ENCODE measurements at places on chromosomes 5 and 9.
A peak's percentile ranks its signal among the peaks of the same experiment; 100 is the strongest.

- DNase-seq: no peak
Observed at GRCh38 chr9:76302947-76303550, 91.2 kb downstream of the RFK start.

- no peak for DNase-seq
Observed at GRCh38 chr5:178797546-178798440, 62.0 kb upstream of the ZNF354B start.

GRCh38 chr9:77475641-77476473 lies 172.3 kb downstream of the GNA14 start:
- DNase-seq: no peak

DNA sequence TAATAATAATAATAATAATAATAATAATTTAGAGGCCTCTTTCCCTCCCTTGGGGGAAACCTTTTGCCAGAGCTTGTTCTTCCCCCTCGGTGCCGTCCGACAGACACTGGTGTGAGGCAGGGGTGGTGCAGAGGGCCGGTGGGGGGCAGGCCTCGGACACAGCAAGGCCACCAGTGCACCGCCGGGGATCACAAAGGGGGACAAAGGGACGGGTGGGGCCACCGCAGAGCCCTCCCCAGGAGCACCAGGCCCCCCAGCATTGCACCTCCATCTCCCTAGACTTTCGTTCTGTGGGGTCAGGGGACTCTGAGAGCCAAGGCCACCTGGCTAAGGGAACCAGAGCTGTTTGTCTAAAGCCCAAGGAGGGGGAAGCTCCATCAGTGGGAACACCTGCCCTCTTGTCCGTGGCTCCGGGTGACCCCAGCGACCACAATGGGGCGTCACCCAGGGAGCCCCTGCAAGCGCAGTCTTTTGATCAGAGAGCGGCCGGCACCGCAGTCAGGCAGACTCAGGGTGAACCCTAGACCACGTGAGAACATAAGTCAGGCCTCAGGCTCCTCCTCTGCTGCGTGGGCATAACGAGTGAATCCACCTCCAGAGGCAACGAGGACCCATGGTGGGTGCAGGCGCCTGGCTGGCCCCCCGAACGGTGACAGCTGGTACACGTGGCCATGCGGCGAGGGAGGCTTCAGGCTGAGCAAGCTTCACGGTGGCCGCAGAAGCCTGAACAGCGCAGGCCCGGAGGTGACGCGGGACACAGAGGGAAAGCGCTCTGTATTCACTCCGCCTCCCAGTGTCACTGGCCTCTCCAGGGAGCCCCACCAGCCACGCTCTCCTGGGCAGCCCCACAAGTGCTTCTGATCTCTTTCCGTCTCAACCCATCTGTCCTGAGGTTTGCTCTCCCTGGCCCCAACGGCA lies 12.0 kb upstream of the QSOX2 start:
- no peak for DNase-seq

DNA sequence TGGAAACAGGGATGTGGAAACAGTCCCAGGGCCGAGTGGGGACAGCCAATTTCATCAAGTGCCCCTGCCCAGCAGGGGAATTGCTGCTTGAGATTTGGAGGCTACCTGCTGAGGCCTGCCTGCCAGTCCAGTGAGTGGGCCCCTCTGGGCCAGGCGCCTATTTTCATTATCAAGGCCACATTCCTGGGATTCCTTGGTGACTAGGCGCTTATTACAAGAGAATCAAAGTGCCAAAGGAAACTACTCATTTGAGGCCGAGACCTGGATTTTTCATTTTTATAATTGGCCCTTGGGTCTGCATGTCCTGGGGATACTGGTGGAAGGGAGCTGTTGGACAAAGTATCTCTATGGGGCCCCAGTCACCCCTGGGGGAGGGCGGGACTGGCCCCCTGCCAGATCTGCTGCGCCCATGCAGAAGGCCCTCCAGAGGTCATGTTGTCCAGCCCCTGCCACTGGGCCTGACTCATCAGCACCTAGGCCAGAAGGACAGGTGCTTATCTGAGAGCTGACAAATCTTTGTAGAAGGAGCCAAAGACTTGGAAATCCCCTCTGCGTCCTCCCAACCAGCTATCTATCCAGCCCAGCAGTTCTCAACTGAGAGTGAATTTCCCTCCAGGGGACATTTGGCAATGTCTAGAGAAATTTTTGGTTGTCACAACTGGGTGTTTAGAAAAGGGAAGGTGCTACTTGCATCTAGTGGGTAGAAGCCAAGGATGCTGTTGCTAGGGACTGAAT lies 45.6 kb downstream of the FOXI1 start:
- DNase-seq: peak; percentile 53

- no peak for DNase-seq
Observed at GRCh38 chr5:103035701-103036100, 84.2 kb downstream of the GIN1 start.

DNA sequence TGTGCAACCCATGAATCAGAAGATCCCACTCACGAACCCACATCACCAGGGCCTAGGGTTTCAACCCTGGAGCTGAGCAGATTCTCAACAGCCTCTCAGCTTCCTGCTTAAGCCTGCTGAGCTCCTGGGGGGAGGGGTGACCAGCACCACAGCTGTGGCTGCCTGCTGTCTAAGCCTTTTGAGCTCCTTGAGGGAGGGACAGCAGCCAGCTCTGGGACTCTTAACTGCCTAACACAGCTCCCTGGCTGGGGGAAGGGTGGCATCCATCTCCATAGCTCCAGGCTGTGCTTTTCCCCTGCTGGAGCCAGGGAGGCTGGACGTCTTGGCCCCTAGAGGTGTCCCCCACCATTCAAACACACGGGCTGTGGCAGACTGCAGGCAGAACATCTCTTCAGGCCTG lies 250.3 kb downstream of the DMAC1 start:
- no peak for DNase-seq

- no peak for DNase-seq
Observed at GRCh38 chr9:115114546-115114945, 3.4 kb downstream of the TNC start.

DNA sequence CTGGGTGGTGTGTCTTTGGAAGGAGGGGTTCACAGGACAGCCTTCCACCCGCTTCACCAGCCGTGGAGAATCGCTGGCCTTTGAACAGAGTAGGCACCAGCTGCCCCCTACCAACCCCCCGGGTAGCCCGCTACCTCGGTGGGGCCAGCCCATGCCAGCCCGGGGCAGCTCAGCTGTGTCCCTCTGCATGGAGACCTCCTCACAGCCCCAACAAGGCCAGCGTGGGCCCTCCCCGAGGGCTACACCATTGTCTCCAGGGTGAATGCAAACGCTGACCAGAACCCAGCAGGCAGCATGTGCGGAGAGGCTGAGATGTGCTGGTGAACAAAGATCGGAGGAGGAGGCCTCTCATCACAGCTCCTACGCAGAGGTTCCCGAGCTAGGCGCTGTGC lies 51.9 kb downstream of the LMX1B start:
- no peak for DNase-seq

DNA sequence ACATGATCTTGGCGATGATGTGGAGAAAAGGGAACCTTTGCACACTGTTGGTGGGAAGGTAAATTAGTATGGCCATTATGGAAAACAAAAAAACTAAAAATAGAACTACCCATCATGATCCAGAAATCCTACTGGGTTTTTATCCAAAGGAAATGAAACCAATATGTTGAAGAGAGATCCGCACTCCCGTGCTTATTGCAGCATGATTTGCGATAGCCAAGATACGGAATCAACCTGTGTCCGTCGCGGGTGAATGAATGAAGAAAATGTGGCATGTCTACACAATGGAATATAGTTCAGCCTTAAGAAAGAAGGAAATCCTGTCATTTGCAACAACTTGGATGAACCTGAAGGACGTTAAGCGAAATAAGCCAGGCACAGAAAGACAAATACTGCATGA lies 84.5 kb downstream of the TTLL11 start:
- DNase-seq: no peak

- DNase-seq: no peak
Observed at GRCh38 chr5:56346741-56347535, 113.8 kb upstream of the ANKRD55 start.

GRCh38 chr5:20241351-20241750 lies 253.4 kb upstream of the CDH18 start:
- DNase-seq: no peak

- DNase-seq: no peak
Observed at GRCh38 chr5:173315495-173316338, 12.5 kb downstream of the STC2 start.

DNA sequence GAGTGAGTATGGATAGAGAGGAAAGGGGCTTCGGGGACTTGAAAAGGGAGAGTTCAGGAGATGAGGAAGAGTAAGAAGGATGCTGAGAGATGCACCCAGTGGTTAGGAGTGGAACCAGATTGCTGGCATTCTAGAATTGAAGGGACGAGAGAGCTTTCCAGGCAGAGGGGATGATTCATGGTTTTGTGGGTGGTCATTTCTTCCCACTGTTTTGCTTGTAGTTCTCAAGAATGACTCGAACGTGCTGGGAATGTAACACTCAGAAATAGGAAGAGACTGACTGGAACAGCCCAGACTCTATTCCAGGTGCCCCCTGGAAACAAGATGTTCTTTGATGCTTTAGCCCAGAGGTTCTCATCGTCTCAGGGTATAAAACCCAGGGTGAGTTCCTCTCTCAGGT lies 294.2 kb downstream of the ICE1 start:
- DNase-seq: no peak

DNA sequence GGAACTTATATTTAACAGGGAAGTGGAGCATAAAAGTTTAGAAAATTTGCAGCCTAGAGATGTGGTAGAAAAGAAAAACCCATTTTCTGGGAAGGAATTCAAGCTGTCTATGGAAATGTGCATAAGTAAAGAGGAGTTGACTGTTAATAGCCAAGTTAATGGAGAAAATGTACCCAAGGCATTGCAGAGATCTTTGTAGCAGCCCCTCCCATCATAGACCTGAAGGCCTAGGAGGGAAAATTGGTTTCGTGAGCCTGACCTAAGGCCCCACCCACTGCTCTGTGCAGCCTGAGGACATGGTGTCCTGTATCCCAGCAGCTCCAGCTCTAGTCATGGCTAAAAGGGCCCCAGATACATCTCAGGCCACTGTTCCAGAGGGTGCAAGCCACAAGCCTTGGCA lies 772.4 kb upstream of the RIOK2 start:
- DNase-seq: no peak

- DNase-seq: no peak
Observed at GRCh38 chr9:114002986-114003350, 75.1 kb downstream of the AMBP start.

GRCh38 chr5:124708086-124708485 lies 38.4 kb downstream of the ZNF608 start:
- DNase-seq: no peak

GRCh38 chr9:123955637-123956036 lies 25.7 kb upstream of the DENND1A start:
- no peak for DNase-seq

- no peak for DNase-seq
Observed at GRCh38 chr5:43270645-43271044, 42.6 kb downstream of the HMGCS1 start.

GRCh38 chr9:135061441-135061840 lies 26.0 kb upstream of the OLFM1 start:
- DNase-seq: no peak

DNA sequence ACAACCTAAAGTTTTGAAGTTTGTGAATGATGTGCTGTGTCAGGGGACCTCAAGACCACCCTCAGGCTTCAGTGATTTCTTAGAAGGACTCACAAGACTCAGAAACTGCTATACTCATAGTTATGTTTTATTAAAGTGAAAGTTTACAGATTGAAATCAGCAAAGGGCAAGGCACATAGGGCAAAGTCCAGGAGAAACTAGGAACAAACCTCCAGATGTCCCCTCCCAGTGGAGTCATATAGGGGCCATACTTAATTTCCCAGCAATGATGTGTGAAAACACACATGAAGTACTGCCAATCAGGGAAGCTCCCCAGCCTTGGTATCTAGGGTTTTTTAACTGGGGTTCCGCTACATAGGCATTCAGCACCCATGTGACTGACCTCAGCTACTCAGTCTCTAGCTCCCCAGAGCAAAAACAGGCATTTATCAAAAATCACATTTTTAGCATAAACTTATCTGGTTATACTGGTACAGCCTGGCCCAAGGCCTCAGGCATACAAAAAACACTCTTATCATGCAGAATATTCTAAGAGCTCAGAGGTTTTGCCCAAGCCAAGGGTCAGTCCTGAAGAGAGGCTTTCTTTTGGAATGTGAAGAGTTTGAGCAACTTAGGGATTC lies 74.7 kb upstream of the ANKRD55 start:
- DNase-seq: no peak

DNA sequence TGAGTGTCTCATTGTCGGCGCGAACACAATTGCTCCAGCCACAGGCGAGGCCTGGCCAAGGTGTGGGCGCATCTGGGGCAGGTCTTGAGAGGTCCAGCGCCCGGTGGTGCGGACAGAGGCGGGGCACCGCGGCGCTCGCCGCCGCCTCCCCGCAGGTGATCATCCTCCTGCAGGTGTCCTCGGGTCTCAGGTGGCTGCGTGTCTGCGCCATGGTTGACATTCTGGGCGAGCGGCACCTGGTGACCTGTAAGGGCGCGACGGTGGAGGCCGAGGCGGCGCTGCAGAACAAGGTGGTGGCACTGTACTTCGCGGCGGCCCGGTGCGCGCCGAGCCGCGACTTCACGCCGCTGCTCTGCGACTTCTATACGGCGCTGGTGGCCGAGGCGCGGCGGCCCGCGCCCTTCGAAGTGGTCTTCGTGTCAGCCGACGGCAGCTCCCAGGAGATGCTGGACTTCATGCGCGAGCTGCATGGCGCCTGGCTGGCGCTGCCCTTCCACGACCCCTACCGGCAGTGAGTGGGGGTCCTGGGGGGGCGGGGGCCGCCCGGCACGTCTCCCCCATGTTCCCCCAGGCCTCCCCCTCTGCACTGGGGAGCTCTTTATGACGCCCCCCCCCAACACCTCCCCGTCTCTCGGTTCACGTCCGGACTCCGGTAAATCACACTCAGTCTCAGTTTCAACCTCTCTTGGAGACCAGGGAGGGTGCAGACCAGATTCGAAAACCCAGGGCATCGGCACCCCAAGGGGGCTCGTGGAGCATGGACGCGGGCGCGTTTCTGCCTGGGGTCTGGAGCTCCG lies 446 bp downstream of the NXNL2 start:
- DNase-seq: no peak

DNA sequence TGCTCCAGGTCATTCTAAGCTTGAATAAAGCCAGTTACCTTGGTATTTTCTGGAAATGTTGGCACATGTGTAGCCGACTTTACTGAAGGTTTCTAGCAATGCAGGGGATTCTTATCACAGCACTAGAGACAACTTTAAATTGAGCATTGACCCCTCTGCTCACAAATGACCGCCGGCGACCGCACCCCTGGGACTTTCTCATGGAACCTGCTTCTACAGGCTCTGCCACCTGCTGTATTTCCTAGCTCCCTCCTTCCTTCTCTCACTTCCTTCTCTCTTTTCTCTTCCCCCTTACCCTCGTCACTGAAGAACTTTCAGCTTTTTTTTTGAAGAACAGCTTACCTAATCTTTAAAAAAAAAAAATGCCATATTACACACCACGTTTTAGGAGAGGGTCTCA lies 30.9 kb upstream of the DAB2 start:
- no peak for DNase-seq

Data from NCI-H1048 (cell line).